ENCODE measurements at places on chromosomes 1 and 21. TPM values are rescaled to one million over a fixed set of nuclear protein-coding genes. Genes with fewer than 3 reads are reported as not detected.

Gene CDC20
- 116 TPM for polyA plus RNA-seq

Gene AGBL4
- polyA plus RNA-seq: not detected

- no peak for DNase-seq
Observed at GRCh38 chr1:203506858-203507626, 13.1 kb downstream of the OPTC start.

DNA sequence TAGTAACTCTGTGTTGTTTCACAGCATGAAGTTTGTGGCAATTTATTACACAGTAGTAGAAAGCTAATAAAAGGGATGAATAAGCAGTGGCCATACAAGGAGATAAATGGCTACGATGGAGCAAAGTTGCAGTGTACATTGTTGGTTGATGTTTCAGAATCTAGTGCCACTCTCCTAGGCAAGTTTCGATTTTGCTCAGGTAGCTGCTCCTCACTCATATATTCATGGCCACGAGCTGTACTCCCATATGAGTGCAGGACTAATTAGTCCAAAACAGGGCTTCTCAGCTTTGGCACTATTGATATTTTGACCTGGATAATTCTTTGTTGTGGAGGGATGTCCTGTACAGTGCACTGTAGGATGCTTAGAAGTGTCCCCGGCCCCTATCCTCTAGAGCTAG, 30.0 kb upstream of the ATP1A1 start:
- DNase-seq: no peak

All from A549 (cell line).